ENCODE measurements at places on chromosomes 2 and 18. TPM values are rescaled to one million over a fixed set of nuclear protein-coding genes. Genes with fewer than 3 reads are reported as not detected.

DNA sequence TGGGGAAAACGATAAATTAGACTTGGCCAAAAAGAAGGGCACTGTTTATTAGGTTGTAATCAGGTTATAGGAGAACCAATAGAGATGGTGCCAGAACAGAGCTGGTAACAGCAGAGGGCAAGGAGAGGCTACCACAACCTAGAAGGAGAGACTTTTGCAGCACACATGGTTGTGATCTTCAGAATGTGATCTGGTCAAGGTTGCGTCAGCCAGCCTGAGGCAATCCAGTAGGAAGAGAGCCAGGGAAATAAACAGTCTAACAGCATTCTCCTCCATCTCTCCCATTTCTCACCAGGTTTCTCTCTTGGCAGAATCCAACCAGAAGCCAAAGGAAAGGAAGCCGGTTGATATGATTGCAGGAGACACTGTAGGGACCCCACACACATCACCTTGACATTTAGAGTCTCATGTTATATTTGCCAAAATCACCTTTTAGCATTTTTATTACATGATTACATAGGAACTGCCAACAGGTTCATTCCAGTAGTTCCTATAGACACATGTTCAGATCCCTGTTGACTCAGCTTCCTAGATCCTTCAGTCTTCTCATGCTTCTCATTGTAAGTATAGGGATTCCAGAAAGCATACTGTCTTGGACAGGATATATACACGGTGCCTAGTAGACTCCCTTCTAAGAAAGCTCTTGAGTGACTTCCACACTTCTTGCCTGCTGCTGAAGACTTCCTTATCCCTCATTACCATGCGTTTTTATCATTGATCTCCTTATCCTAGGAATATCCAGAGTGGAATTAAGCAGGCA is 17.6 kb upstream of the SPATS2L start:
- DNase-seq, result no peak

DNA sequence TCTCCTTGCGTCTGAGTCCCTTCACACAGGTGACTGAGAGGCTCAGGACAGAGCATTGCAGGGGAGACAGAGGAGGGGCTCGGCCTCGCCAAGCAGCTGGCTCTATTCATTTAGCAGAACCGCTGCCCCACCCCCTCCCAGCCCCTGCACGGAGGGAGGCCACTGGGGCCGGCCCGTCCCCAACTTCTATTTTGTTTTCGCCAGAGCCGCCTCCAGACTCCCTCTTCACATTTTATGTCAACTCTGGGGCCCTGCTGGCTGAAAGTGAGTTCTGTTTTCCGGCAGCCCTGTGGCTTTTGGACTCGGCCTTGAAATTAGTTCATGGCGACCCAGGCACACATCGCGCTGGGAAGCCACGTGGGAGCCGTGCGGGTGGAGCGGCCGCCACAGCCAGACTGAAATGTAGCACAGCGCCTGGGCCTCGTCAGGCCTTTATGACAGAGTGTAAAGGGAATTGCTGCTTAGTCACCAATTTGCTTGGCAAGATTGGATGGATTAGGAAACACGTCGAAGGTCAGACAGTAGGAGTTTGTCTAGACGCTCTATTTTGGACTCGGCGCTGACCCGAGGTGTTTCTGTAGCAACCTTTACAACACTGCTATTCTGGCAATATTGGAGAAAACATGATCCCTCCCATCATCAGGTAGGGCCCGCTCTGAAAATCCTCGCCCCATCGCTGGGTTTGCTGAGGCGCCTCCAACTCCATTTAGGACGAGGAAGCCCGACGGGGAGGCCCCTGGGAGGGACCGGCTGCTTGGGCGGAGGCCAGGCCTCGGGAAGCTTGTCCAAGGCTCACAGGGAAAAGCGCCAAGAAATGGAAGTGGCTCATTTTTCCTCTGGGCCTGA is 90.7 kb upstream of the CTDP1 start:
- peak; percentile 88 for DNase-seq

DNA sequence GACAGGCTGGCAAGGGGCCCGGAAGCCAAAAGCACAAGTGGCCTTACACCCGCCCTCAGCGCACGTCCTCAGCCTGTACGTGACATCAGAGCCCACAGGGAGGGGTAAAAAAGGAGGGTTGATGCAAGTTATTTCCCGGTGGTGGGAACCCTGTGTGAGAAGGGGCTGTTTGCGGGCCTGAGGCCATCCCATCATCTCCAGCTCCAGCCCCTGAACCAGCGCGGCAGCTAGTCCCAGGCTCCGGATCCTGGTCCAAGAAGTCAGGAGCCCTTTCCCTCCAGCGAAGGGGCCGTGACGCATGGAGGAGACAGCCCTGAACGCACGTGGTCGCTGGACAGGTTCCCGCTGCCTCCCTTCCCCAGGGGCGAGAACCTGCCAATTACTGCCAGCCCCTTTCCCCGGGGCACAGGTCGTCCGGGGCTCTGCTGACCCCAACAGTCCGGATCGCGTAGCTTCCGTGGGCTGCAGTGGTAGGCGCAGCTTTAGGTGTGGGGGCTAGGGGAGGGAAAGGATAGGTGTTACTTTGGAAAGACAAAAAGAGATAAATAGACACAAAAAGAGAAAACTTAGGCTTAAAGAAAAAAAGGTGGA is 1.3 kb upstream of the LRP2 start:
- DNase-seq, result no peak

- no peak for DNase-seq
Measured at GRCh38 chr2:206275312-206276055, 1.0 kb downstream of the ZDBF2 start.

- DNase-seq, result no peak
Measured at GRCh38 chr2:181005809-181006208, 25.4 kb downstream of the UBE2E3 start.

DNA sequence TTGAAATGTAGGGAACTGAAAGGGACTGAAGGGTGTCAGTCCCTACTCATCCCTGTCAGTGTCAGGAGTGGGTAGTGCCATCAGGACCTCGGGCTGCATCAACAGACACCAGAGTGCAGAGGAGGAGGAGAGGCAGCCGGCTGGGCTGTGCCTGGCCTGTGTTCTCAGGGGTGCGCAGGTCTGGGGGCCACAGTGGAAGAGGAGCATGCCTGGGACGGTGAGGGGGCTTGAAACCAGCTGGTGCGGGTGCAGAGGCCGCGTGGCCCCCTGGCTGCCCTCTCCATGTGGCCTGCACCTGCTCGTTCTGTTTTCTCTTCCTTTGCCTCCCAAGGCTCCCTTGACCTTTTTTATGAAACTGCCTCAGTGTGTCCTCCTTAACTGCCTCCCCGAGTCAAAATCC is 41.3 kb downstream of the NTSR2 start:
- DNase-seq, result peak; percentile 63

GRCh38 chr2:218663901-218664300 is 4.4 kb downstream of the BCS1L start:
- DNase-seq, result no peak

DNA sequence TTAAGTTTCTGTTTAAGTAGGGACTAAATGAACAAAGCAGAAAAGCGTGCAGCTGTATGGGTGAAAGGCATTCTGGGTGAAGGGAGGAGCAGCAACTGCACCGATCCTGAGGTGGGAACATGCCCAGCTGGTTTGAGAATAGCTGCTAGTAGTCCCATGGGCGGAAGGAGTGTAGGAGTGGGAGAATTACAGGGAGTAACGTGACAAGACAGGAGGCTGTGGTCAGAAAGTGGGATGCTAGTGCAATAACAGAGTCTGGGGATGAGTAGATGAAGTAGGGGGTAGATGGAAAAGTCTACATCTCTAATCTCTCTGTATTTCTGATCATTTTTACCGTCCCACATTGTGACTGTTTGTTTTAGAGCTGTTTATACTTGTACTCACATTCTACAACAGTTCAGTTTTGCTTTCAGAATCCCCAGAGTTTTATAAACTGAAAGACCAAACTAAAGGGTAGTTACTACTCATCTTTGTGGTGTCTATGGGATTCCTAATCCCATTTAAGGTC is 118.9 kb downstream of the LCLAT1 start:
- no peak for DNase-seq

The HNMT gene
- total RNA-seq, result 11.8 TPM

GRCh38 chr2:156800065-156800653 is 364.0 kb downstream of the GPD2 start:
- no peak for DNase-seq

DNA sequence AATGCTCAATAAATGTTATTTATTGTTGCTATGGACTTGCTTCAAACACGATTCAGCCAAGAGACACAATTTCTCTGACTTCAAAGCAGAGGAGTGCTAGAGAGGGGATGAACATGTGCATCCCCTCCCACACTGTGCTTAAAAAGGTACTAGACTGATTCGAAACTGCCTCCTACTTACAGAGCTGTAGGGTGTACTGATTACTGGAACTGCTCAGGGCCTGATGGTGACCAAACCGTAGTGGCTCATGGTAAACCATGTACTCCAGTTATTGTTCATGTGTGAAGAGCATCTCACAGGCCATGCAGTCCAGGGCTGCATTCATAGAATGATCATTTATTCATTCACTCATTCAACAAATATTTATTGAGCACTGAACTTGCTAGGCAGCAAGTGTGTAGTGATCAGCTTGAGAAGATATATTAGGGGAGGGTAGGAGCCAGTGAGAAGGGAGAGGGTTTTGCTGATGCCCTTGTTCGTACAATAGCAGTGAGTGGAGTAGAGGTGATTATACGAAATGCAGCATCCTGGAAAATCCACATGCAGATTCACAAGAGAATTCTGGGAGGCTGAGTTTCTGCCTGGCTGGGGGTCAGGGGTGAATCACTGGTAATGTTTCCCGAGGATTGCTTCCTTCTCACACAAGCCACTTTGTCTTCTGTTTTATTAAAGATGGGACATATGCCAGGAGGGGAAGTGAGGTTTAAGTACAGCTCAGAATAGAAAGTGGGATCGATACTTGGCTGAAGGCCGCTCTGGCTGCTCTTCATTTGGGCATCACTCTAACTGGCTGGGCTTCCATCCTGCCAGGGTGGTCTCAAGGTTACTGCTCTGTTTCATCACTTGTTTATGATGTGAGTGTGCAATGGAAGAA is 245.4 kb downstream of the RAD51AP2 start:
- no peak for DNase-seq

The ATG16L1 gene
- 17.5 TPM for total RNA-seq

- DNase-seq, result no peak
Measured at GRCh38 chr2:23850564-23851256, 76.2 kb downstream of the ATAD2B start.

The CNGA3 gene
- total RNA-seq, result not detected

The NEB gene
- 10.9 TPM for total RNA-seq

The LYPD6B gene
- not detected for total RNA-seq

GRCh38 chr2:10647886-10648605 is 41.7 kb downstream of the NOL10 start:
- DNase-seq, result no peak

DNA sequence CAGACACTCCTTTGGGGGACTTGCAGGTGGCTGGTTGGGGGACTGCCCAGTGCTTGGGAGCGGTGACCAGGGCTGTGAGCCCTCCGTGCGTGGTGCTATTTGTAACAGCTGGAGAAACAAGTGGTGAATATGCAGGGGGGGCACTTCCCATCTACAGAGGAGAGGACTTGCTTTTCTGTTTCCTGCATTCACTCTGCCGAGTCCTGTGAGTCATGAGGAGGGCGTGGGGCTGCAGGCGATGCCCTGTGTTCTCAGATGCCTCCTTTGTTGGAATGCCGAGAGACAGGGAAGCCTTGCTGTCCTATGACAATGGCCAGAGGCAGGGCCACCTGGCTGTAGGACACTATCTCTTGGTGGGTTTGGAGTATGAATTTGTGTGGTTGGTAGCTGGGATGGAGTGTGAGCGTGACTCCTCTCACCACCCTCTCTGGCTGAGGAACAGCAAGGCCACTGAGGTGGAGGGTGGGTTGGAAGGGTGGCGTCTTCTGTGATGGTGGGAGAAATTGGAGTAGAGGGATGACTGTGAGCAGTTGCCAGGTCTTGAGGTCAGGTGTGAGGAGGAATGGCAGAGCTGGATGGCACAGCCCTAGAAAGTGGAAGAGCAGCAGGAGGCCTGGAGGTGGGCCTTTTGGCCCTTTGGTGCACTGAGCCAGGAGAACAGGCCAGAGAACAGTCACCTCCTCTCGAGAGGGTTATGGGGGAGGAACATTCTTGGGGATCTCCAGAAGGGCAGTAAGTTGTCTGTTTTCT is 24.3 kb downstream of the FHOD3 start:
- no peak for DNase-seq

DNA sequence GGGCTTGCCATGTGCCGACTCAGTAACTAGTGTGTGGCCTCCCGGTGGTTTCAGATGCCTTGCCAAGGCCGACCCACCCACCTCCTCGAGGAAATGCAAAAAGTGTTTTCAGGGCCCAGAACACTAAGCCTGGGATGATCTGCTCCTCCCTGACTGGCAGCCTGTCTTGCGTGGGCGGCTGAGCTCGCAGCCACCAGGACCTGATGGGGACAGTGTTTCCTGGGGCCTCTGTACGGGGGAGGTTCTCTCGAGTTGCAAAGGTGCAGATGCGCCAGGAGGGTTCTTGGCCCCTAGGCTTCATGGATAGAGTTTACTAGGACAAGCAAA is 85.2 kb downstream of the GLI2 start:
- no peak for DNase-seq

The CTAGE1 gene
- 0.13 TPM for total RNA-seq

The ALPG gene
- not detected for total RNA-seq

GRCh38 chr2:29011418-29012060 is 30.4 kb downstream of the TOGARAM2 start:
- peak; percentile 85 for DNase-seq

The CHN1 gene
- 23.8 TPM for total RNA-seq

DNA sequence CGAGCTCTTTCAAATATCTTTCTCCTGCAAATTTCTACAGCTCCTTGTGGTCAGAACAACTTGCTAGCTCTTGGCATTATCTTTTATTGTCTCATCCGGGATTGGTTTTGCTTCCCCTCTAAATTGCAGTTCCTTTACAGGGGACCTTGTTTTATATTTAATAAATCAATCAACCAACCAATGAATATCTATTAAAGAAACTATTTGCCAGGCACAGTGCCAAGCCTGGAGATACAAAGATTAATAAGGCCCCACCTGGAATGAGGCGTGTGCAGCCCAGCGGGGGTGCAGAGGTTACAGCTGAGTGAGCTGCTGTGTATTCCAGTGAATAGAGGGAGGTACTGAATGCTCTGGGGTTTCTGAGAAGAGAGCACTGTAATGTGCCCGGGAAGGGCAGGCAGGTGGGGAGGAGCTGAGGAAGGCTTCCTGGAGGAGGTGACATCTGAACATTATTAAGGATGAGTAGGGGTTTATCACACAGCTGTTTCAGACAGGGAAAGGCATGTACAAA is 51.8 kb downstream of the LIPG start:
- DNase-seq, result peak; percentile 63

DNA sequence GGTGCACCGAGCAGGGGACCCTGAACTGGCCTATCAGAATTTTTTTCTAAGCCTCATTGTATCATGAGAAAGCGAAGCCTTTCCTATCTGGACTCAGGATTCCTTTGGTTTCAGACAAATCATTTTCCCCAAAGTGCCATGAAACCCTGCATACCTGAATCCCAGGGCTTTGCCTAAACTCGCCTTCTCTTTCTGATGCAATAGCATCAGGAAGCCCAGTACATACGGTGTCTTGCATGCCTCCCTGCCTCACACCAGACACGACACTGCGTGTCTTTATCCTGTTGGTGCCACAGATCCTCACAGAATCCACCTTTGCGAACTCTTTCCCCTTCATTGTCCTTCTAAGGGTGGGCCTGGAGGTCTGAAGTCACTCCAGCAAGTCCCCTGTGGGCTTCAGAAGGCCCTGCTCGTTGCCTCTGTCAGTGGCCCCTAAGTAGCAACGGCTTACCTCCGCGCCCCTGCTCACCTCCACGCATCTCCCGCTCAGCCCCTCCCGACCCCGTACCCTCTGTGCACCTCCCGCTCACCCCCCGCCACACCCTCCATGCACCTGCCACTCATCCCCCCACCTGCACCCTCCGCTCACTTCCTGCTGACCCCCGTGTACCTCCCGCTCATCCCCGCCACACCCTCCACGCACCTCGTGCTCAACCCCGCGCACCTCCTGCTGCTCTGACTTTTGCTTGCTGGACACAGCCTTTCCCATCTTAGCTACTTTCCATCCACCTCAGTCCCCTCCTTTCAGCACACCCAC is 83.4 kb downstream of the TPGS2 start:
- no peak for DNase-seq
